ENCODE measurements at places on chromosomes 2 and 18.
A peak's percentile ranks its signal among the peaks of the same experiment; 100 is the strongest.

DNA sequence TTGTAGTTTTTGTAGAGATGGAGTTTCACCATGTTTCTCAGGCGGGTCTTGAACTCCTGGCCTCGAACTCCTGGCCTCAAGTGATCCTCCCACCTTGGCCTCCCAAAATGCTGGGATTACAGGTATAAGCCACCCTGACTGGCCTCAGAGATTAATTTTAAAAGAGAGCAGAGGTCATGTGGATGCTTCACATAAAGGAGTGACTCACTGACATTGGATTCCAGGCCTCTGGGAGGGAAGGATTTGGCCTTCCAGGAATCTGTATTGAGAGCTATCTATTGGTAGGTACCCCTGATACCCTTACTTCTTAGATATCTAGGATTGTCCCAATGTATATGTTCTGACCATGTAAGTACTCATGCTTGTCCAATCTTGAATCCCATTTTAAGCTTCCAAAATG lies 138.4 kb downstream of the FAM161A start:
- no peak for DNase-seq

- no peak for DNase-seq
Measured at GRCh38 chr2:213279971-213280370, 4.3 kb upstream of the SPAG16 start.

- DNase-seq: no peak
Measured at GRCh38 chr2:145736871-145737270, 1217.0 kb upstream of the ZEB2 start.

- DNase-seq: no peak
Measured at GRCh38 chr2:70536517-70537055, 17.0 kb downstream of the TGFA start.

DNA sequence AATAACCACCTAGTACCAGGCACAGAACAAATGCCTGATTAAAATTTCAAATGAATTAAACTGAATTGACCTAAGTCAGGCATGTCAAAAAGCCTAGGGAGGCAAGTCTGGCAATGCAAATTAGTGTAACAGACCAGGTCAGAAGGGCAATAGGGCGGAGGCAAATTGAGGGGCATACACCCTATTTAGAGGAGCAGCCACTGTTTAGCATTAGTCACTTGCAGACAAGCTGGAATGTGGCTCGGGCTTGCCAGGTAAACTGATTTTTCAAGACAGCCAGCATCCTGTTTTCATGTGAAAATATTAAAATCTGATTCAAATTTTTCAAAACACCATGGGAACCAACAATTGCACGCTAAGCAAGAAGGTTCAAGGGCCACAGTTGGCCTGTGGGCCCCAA lies 160.3 kb downstream of the EN1 start:
- no peak for DNase-seq

DNA sequence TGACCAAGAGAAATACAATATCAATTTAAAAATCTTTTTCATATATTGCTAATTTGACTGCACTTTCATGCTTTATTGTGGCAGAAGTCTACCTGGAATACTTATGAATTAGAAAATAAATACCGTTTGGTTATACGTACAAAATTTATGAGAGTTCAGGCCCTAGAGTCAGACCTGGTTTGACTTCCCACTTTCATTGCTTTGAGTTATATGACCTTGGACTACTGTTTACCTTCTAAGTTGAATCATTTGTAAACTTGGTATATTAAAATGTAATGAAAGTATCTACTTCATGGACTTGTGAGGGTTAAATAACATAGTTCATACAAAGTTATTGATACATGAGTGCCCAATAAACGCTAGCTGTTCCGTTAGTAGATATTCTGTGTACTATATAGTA lies 12.0 kb downstream of the VAPA start:
- DNase-seq: no peak

DNA sequence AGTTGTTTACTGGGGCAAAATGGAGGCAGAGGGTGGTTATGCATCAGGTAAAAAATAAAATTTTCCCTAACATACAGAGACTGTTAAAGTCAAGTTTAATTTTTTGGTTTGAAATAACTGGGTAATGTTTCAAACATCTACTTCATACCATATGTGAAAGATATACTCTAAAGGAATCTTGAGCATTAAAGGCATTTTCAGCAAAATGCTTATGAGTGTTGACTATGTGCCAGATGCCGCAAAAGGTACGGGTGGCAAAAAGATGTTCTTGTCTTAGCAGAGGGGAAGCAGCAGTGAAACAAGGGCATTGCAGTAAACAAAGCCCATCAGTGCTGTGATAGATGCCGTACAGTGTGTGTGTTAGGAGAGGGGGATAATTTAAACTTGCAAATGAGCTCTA lies 263.1 kb upstream of the ID2 start:
- no peak for DNase-seq

- DNase-seq: no peak
Measured at GRCh38 chr2:215160081-215160480, 21.7 kb upstream of the ABCA12 start.

GRCh38 chr2:141523199-141523598 lies 607.6 kb downstream of the LRP1B start:
- no peak for DNase-seq

GRCh38 chr2:134014196-134014960 lies 239.5 kb upstream of the MGAT5 start:
- peak; percentile 59 for DNase-seq

DNA sequence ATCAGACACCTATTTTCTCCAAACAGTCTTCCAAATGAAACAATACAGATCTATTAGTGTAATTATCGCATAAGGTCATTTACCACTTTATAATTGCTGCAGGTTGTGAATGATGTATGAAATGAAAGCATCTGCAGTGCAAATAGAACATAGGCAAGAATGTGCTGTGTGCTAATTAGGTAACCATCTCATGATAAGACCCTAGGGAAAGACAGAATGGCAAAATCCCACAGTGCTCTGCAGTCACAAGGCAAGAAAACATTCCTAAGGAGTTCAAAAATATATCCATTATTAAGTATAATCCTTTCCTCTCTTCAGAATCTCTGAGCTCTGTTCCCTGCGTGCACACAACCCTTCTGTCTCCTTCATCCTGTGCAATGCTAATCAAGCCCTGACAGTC lies 488.1 kb downstream of the NR4A2 start:
- DNase-seq: no peak

GRCh38 chr18:79625195-79625923 lies 54.2 kb upstream of the CTDP1 start:
- DNase-seq: no peak

DNA sequence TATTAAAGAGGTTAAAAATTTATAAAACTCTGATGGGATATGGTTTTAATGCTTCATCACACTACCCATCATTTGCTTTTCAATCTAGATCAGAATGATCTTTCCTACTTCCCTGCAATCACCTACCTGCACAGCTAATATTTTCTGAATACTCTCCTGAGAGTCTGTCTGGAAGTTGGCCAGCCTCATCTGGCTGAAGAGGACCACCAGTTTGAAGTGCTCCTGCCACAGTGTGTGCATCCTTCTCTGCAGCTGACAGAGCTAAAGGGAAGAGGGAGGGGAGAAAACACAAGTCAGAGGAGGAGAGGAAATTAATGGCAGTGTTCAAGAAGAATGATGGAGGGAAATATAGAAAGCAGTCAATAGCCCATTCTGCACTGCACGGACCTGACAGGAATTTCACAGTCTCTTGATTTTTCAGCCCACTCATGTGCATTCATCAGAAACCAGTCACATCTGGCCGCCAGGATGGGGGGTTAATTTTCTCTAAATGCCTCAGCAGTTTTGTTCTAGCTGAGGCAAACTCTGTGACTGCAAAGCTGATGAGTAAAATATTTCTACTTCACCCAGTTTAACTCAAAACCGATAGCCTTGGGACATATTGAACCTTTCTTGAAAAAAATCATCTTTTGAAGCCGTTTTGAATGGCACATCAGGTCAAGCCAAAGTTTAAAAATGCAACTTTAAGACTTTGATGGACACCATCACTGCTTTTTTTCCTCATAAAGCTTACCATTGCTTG lies 201.8 kb upstream of the KLHL14 start:
- no peak for DNase-seq

GRCh38 chr18:31624892-31625640 lies 33.4 kb downstream of the TTR start:
- DNase-seq: no peak

- DNase-seq: no peak
Measured at GRCh38 chr2:238231251-238231793, 8.5 kb downstream of the HES6 start.

- DNase-seq: peak; percentile 86
Measured at GRCh38 chr2:226887940-226888339, 52.1 kb downstream of the RHBDD1 start.

GRCh38 chr2:94776036-94776435 lies 95.2 kb upstream of the TEKT4 start:
- no peak for DNase-seq

DNA sequence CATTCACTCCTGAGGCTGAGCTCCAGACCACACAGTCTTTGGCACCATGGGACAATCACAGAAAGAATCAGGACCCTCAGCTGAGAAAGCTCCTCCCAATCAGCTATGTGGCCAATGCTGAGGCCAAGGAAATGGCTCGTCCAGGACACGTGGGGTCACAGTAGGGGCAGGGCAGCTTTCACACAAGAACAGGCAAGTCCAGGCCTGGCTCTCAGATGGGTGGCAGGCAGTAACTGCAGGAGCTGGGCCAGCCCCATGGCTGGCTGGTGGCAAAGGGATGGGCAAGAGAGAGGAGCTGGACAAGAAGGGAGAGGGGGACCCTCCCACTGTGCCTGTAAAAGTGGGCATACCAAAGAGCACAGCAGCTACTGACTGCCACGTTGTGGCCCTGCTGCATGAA lies 12.2 kb upstream of the EDAR start:
- DNase-seq: no peak

DNA sequence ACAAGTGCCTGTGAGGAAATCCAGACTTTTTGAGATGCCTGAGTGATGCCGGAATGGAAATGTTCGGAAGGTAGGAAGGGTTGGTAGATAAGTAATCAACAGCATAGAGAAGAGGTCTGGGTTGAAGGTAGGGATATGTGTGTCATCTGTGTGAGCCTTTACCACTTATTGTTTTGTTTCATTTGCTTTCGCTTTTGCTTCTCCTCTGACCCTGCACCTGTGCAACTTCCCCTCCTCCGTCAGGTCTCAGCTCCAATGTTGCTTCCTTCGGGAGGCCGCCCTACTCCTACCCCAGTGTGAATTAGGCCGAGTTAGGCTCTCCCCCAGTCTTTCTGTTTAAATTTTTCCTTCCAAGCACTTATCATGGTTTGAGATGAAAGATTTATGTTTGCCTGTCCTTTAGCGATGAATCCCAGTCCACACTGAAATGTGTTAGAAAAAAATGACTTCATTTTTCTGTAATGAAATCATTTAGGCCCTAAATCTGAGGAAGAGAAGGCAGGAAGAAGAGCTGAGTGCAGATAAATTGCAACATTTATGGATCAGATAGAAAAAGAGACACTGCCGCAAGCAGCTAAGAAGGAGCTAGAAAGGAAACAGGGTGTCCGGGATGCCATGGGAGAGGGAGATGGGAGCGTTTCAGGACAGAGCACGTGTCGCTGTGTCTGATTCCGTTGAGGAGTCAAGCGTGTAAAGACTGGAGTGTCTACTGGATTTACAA lies 139.6 kb upstream of the PELI1 start:
- peak; percentile 21 for DNase-seq

DNA sequence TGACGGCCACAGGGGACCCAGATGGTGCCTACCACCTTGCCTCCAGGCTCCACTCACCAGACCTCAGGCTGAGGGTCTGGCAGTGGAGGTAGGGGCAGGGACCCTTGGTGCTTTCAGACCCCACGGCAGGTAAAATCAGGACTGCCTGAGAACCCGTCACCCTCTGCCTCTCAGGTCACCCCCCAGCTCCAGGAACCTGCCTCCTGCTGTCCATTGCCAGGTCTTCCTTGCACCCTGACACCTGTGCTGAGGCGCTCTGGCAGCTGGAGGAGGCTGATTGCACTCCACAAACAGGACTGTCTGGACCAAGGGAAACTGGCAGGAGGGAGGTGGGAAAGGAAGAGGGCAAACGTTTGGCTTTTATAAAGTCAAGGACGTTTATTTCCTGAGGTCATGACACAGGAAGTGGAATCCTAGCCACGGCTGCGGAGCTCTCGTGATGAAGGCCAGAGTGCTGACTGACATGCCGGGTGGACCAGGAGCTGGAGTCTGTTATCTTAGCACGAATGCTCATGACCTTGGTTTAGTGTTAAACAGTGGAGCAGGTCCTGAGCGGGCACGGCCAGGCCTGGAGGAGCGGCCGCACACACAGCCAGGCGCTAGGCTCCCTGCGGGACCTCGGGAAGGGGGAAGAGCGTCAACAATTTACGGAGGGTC lies 40.5 kb downstream of the ANO7 start:
- DNase-seq: no peak

DNA sequence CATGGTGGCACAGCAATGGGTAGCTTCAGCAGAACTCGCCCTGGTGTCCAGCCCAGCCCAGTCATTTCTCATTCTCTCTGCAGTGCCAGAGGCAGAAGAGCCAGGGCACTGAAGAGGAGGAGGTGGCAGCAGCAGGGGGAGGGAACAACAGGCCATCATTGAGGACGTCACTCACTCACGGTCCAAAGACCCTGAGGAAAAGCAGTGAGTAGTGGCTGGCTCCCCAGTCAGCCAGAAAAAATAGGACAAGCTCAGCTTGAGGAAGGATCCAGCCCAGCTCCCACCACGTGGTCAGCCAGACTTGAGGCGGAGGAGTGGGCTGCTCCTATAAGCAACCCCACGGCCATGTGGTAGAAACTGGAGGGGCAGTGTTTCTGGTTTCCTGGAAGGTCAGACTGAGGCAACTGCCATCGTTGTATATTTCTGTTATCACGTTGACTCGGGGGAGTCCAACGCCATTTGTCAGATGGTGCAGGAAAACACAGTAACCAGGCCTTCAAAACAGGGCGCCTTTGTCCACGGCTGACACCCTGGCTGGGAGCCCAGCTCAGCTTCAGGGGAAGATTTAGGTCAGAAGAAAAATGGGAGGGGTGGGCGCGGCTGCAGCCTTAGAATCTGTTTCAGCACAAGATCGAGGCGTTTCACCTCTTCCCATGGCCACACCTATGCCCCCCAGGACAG lies 19.0 kb upstream of the TMEM247 start:
- DNase-seq: no peak

- peak; percentile 73 for DNase-seq
Measured at GRCh38 chr2:207993151-207993763, 32.1 kb downstream of the PLEKHM3 start.

DNA sequence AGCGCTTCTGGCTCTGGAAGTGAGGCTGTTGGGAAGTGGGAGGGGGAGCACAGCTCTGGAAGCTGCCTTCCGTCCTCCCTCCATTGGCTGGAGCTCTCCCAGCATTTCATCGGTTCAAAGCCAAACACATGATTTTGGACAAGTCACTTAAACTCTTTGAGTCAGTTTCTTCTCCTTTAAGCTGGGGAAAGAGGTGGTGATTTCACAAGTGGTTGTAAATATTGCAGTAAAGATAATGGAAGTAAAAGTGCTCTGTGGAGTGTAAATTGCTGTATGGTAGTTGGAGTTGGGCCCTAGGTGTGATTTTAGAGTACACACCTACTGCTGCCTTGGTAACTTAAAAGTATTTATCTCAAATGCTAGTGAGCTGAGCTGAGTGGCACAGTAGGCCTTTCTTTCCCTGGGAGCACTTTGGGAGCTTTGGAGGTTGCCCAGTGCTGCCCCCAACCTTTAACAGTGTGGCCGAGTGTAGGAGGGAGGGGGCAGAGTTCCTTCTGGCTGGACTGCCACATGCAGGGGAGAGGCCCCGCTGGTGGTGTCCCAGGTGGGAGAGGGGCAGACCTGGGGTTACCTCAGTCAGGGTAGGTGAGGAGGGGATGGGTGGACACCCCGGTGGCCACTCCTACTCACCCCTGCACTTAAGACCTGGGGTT lies 54.7 kb downstream of the ASAP2 start:
- DNase-seq: peak; percentile 35

- no peak for DNase-seq
Measured at GRCh38 chr2:45532181-45532580, 78.9 kb downstream of the SRBD1 start.
